Parietal lobe (tissue), 2 donors: ENCODE measurements at places on chromosomes 7 and 10. TPM values are rescaled to one million over a fixed set of nuclear protein-coding genes. Genes with fewer than 3 reads are reported as not detected.

The CHAT gene
- 0.63 TPM for total RNA-seq

The TCERG1L gene
- total RNA-seq, result 1.3 TPM

The PDZD8 gene
- total RNA-seq, result 30.4 TPM

The ZNF727 gene
- 3.8 TPM for total RNA-seq

The ABCB1 gene
- 7.8 TPM for total RNA-seq

The XRCC2 gene
- total RNA-seq, result 6.9 TPM

The GPR15LG gene
- not detected for total RNA-seq

The CYP3A5 gene
- total RNA-seq, result 0.63 TPM

The GRK5 gene
- 14.7 TPM for total RNA-seq

The NPY gene
- total RNA-seq, result 38.5 TPM

The FFAR4 gene
- total RNA-seq, result not detected

The DNAJC2 gene
- 22.2 TPM for total RNA-seq

The STRA8 gene
- not detected for total RNA-seq

The ANLN gene
- 23.5 TPM for total RNA-seq

The SUN3 gene
- not detected for total RNA-seq

The VWDE gene
- total RNA-seq, result 0.63 TPM

The TEX36 gene
- not detected for total RNA-seq

The PRSS1 gene
- not detected for total RNA-seq

The SPDYE2 gene
- total RNA-seq, result not detected

The TNS3 gene
- total RNA-seq, result 12.5 TPM

The PIP4K2A gene
- 38.8 TPM for total RNA-seq

The HOXA7 gene
- not detected for total RNA-seq

The NEURL1 gene
- total RNA-seq, result 44.4 TPM

The STEAP4 gene
- total RNA-seq, result 0.31 TPM

The C10orf53 gene
- total RNA-seq, result not detected

The TFPI2 gene
- total RNA-seq, result not detected

The TCTN3 gene
- 16.6 TPM for total RNA-seq

The AIMP2 gene
- 24.7 TPM for total RNA-seq

The CLRN3 gene
- not detected for total RNA-seq

The CALHM3 gene
- total RNA-seq, result not detected

The GNGT1 gene
- not detected for total RNA-seq

The NRG3 gene
- 41.6 TPM for total RNA-seq

The EPHB6 gene
- 57.3 TPM for total RNA-seq

The CUEDC2 gene
- total RNA-seq, result 48.2 TPM

The PHYHIPL gene
- 30.4 TPM for total RNA-seq

The MNX1 gene
- not detected for total RNA-seq

The DGKB gene
- total RNA-seq, result 9.4 TPM

The KLLN gene
- total RNA-seq, result 0.63 TPM

The SSMEM1 gene
- not detected for total RNA-seq

The CFAP70 gene
- 1.6 TPM for total RNA-seq

The GTF2I gene
- total RNA-seq, result 586 TPM

The RET gene
- total RNA-seq, result 1.6 TPM

The OPN4 gene
- not detected for total RNA-seq

The ZNF467 gene
- total RNA-seq, result 1.3 TPM

The NUB1 gene
- 60.1 TPM for total RNA-seq

The FEZF1 gene
- not detected for total RNA-seq

The ZC3HAV1L gene
- total RNA-seq, result 16.0 TPM

The RELN gene
- 67.9 TPM for total RNA-seq

The SAP25 gene
- total RNA-seq, result not detected

The TMEM196 gene
- total RNA-seq, result 12.8 TPM

The MKI67 gene
- total RNA-seq, result 8.5 TPM

The SPDYE9 gene
- total RNA-seq, result not detected

The DPY19L1 gene
- total RNA-seq, result 52.6 TPM

The CDK14 gene
- 115 TPM for total RNA-seq

The SPDYE2B gene
- not detected for total RNA-seq

The TRIM50 gene
- not detected for total RNA-seq
